Activated CD4-positive, alpha-beta T cell treated with anti-CD3 and anti-CD28 coated beads, Interleukin-2, amount 10 ng/mL, durations not matched to agents 24 days and 14 days (primary cell): ENCODE measurements at places on chromosomes 13 and 19.

GRCh38 chr19:5837761-5838352 is 1.6 kb downstream of the FUT6 start:
- no peak for DNase-seq

DNA sequence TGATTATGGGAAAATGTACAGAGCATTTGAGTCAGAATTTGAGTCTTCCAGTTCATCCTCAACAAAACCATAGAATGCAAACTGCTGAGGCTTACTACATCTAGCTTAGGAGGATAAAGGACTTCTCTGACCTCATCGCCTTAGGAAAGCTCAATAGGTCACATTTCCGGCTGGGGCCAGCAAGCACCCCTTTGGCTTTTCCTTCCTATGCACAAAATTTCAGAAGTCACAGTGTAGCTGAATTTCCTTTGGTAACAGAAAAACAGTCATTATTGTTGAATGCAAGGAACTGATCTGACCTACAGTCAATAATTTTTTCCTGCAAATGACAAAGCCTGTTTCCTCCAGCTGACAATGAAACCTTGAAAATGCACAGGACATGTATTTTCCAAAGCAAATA is 32.8 kb upstream of the LRCH1 start:
- DNase-seq: no peak

DNA sequence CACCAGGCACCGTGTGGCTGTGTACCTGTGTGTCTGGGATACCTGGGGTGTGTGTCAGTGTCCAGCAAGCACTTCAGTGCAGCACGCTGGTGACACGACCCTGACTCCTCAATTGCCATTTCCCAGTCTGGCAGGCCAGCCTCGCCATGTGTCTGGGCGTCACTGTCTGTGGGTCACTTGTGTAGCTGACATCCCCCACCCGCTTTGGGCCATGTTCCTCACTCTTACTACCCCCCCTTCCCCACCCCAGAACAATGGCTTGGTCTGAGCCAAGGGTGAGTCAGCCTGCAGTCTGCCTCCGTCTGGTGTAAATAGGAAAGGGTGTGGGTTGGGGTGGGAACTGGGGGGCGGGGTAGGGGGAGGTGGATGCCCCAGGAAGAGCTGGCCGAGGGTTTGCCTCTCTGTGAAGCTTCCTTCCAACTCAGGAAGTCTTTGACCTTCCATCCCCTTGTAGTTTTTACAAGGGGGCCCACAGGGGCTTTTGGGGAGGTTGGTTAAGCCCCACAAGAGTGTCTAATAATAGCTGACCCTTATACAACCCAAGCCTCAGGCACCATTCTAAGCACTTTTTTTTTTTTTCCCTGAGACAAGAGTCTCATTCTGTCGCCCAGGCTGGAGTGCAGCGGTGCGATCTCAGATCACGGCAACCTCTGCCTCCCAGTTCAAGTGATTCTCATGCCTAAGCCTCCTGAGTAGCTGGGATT is 17.6 kb downstream of the NOVA2 start:
- DNase-seq: no peak

DNA sequence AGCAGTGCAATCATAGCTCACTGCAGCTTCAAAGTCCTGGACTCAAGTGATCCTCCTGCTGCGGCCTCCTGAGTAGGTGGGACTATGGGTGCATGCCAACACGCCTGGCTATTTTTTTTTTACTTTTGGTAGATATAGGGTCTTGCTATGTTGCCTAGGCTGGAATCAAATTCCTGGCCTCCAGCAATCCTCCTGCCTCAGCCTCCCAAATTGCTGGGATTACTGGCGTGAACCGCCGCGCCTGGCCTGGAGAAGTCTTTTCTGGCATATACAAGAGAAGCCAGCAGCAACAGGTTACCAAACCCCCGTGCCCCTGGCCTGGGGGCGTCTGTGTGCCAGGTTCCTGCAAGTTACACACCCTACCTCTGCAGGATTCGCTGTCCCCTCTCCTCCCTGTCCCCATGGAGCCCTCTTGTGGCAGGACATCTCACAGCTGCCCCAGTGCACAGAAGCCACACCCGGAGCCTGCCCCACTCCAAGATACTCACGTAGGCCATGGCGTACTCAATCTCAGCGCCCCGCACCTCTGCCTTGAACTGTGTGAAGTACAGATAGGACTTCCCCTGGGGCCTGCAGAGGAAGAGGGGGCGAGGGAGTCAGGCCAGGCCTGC is 9.9 kb downstream of the MYDGF start:
- DNase-seq: peak; percentile 73

GRCh38 chr19:47886010-47886559 is at the start of gene SULT2A1:
SULT2A1 (minus strand) TSS chr19:47886315; CDS start chr19:47886257, 58 bp downstream.
- no peak for DNase-seq
